ENCODE measurements at places on chromosomes 1 and 21.
A peak's percentile ranks its signal among the peaks of the same experiment; 100 is the strongest.

GRCh38 chr1:64073705-64074104 lies 129.7 kb upstream of the UBE2U start:
- no peak for DNase-seq

GRCh38 chr1:32933742-32934322 lies 30.8 kb downstream of the RNF19B start:
- DNase-seq: no peak

DNA sequence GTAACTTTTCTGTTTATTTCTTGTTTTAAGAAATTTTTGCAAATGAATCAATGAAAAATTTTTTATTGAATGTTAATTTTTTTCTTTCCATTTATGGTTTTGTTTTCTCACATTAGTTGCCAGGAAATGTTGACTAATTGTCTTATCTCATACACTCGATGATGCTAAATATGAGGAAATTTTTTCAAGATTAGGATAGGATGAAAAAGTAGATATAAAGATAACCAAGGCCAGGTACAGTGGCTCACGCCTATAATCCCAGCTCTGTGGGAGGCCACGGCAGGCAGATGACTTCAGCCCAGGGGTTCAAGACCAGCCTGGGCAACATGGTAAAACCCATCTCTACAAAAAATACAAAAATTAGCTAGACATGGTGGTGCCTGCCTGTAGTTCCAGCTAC lies 12.6 kb downstream of the LAX1 start:
- DNase-seq: no peak

DNA sequence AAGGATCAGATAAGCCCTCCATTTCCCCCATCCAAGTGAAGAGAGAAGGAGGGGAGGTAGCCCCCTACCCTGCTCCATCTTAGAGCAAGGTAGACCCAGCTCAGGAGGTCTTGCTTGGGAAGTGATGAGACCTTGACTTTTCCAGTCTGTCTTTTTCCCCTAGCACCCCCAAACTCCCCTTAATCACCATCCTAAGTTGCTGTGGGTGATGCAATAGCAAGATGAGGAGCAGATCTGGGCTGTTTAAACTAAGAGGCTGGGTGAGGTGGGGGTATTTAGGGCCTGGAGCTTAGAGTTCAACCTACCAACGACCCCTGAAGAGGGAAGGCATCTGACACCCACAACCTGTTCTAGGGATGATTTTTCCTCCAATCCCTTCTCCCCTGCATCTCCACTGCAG lies 1.7 kb downstream of the ATP1A2 start:
- DNase-seq: no peak

DNA sequence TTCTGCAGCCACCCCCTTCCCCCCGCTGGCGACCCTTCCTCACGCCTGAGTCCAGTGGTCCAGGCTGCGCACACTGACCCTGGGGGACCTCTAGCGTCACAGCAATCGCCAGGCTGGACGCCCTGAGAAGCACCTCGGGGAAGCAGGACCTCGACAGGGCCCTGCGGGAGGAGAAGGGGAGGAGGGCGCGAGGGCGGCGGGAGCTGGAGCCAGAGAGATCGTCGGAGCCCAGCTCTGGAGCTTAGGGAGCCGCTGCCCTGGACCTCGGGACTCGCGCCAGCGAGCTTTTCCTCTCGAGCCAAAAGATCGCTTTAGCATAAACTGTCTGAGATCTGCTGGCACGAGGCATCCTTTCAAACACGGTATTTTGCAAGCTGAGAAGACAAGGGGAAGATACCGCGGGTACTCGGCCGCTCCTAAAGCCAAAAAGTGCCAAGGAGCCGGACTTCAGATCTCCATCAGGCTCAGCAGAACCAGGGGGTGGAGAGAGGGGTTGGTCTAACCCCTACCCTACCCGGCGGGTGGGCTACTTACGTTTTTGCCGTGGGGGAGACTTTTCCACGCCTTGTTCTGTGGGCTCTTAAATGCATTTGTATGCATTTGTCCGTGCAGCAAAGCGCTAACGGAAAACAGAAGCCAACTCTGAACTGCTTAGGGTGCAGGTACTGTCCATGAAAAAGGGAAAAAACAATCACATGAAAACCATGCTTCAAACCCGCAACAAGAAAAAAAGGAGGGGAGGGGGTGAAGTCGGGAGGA lies 586 bp downstream of the COL24A1 start:
- DNase-seq: peak; percentile 76

DNA sequence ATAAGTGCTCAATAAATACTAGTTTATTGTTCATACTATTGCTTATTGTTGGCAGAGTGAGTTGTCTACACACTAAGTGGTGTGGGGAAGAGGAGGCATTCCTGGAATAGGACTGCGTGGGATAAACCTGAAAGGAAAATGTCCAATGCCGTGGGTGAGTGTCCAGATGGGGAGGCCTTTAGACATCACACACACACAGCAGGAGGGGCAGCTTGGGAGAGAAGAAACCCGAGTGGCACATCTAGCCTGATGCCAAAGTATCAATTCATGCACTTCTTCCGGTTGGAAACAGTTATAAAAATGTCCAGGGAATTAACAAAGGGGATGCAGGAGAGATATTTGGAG lies 27.3 kb downstream of the CCN1 start:
- DNase-seq: no peak

- DNase-seq: no peak
Measured at GRCh38 chr1:199700551-199700950, 327.0 kb upstream of the NR5A2 start.

DNA sequence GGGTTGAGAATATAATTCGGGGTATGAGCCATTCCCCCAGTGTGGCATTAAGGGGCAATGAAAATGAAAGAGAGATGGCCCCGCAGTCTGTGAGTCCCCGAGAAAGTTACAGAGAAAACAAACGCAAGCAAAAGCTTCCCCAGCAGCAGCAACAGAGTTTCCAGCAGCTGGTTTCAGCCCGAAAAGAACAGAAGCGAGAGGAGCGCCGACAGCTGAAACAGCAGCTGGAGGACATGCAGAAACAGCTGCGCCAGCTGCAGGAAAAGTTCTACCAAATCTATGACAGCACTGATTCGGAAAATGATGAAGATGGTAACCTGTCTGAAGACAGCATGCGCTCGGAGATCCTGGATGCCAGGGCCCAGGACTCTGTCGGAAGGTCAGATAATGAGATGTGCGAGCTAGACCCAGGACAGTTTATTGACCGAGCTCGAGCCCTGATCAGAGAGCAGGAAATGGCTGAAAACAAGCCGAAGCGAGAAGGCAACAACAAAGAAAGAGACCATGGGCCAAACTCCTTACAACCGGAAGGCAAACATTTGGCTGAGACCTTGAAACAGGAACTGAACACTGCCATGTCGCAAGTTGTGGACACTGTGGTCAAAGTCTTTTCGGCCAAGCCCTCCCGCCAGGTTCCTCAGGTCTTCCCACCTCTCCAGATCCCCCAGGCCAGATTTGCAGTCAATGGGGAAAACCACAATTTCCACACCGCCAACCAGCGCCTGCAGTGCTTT lies 9.4 kb downstream of the PROX1 start:
- peak; percentile 70 for DNase-seq

DNA sequence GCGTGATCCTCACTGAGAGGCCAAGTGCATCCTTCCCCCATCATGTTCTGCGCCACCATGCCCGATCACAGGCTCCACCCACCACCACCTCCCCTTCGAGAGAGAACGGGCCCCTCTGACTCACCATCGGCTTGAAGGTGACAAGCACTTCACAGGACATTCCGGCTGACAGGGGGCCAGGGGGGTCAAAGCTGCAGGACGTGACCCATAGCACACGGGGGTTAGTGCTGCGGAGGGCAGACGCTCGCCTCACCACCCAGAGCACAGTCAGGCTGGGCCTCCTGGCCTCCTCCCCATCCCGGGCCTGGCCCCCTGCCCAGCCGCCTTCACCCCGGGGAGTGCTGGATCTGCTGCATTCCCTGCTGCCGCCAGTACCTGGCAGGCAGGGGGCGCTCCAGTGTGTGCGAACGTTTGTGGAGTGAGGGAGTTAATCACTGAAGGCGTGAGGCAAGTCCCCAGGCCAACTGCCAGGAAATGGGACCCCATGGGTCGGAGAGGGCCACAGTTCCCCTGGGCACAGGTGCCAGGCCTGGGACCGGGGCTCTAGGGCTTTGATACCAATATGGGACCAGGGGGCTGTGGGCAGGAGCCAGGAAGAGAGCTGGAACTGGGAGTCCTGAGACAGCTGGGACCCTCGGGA lies 40.9 kb upstream of the TMEM52 start:
- peak; percentile 78 for DNase-seq
